ENCODE measurements at places on chromosomes 4 and X.

- DNase-seq, result no peak
These were observed 27.2 kb downstream of the MAB21L2 start for GRCh38 chr4:150609131-150609530.

GRCh38 chr4:40046311-40046980 is 10.2 kb upstream of the N4BP2 start:
- peak; percentile 64 for DNase-seq

DNA sequence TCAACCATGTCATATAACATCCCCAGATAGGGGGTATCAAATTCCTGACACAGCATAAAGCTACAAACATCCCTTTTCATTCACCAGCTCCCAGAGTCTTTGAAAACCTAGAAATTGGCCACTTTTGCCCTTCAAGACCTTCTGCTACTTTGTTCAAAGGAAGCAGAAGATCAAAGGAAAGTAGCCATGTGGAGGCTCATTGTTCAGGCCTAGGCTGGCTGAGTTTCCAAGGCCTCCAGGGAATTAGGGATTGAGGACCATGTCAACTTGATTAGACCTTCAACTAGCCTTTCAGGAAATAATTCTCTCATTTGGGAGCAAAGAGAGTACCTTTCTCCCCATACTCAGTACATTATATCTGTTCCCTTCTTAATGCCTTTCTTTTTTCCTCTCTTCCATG is 66.8 kb upstream of the ATXN3L start:
- no peak for DNase-seq

GRCh38 chrX:26026179-26026578 is 112.0 kb upstream of the MAGEB18 start:
- no peak for DNase-seq

- peak; percentile 6 for DNase-seq
These were observed 112.8 kb upstream of the LRPAP1 start for GRCh38 chr4:3644849-3645627.

Data from mesenchymal stem cell (in vitro differentiated cells and primary cell).